MCF 10A (cell line): ENCODE measurements at places on chromosomes 6 and 20. TPM values are rescaled to one million over a fixed set of nuclear protein-coding genes. Genes with fewer than 3 reads are reported as not detected.

- no peaks in the 10 kb centered on the region for H3K36me3 ChIP-seq
- H3K27ac ChIP-seq, result peak overlapping the region; percentile 92
- no peaks in the 10 kb centered on the region for H3K27me3 ChIP-seq
- DNase-seq, result no peak
Measured at GRCh38 chr6:30816791-30817739, 67.3 kb upstream of the DDR1 start.

GRCh38 chr6:48834706-48835105 lies 628.3 kb downstream of the MMUT start:
- H3K4me3 ChIP-seq, result no peak overlapping the region
- no peaks in the 10 kb centered on the region for H3K36me3 ChIP-seq
- H3K27me3 ChIP-seq, result no peaks in the 10 kb centered on the region
- peak; percentile 30 for DNase-seq
- H3K27ac ChIP-seq, result no peak overlapping the region
- peaks cover 13% of the 10 kb centered on the region for H3K4me1 ChIP-seq

DNA sequence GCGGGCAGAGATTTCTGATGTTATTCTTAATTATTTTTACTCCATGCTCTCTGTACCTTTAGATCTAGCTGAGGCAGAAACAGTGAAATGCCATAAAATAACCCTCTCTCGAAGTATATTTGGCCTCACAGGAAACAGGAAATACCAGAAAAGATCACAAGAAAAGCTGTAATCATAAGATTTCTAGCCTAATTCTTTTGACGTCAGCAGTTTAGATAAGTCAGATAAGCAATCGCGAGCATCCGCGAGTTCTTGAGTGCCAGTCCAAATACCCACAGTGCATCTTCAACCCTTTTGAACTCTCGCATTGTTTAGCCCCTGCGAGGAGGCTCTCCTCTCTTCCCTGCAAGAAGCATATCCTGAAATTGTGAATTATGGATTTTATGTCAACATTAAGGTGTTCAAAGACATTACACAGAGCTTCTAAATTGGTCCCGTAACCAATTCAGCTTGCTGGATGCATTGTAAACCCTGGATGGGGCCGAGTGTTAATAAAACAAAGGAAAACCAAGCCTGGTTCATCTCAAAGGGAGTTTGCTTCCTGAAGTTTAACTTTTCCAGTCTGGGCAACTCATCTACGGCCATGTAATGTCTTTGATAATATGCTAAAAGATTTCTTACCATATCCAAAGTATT lies 198.9 kb downstream of the MTFR2 start:
- H3K4me1 ChIP-seq, result no peaks in the 10 kb centered on the region
- no peaks in the 10 kb centered on the region for H3K27me3 ChIP-seq
- no peak overlapping the region for H3K27ac ChIP-seq
- no peak overlapping the region for H3K4me3 ChIP-seq

MUC21 gene
- not detected in 2 replicates for total RNA-seq

ZBTB46 gene
- total RNA-seq, result 0.63 and 0.71 TPM in 2 replicates

DNA sequence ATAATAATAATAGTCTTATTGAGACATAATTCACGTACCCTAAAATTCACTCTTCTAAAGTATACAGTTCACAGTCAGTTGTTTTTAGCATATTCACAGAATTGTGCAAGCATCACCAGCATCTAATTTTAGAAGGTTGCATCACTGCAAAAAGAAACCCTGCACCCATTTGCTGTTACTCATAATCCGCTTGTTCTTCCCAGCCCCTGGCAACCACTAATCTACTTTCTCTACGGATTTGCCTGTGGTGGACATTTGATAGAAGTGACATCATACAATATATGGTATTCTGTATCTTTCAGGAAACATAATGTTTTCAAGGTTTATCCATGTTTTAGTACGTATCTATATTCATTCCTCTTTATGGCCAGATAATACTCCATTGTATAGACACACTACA lies 41.5 kb upstream of the FAM184A start:
- H3K27ac ChIP-seq, result no peak overlapping the region
- H3K4me1 ChIP-seq, result no peaks in the 10 kb centered on the region
- H3K27me3 ChIP-seq, result no peaks in the 10 kb centered on the region
- peaks cover 6% of the 10 kb centered on the region for H3K36me3 ChIP-seq
- no peak overlapping the region for H3K4me3 ChIP-seq

- DNase-seq, result peak; percentile 21
- H3K4me1 ChIP-seq, result no peaks in the 10 kb centered on the region
- H3K27me3 ChIP-seq, result no peaks in the 10 kb centered on the region
- no peaks in the 10 kb centered on the region for H3K36me3 ChIP-seq
Measured at GRCh38 chr6:9583753-9584352, 831.0 kb downstream of the TFAP2A start.
